ENCODE measurements at places on chromosomes 4 and X.

GRCh38 chr4:3385711-3386420 lies 55.9 kb upstream of the HGFAC start:
- no peaks in the 10 kb centered on the region for H3K36me3 ChIP-seq
- H3K27ac ChIP-seq: peak overlapping the region; percentile 88
- no peak for DNase-seq
- H3K4me3 ChIP-seq: peak overlapping the region; percentile 59
- no peaks in the 10 kb centered on the region for H3K27me3 ChIP-seq

- no peaks in the 10 kb centered on the region for H3K27me3 ChIP-seq
- no peaks in the 10 kb centered on the region for H3K4me1 ChIP-seq
- DNase-seq: no peak
- H3K4me3 ChIP-seq: no peak overlapping the region
- no peaks in the 10 kb centered on the region for H3K36me3 ChIP-seq
- no peak overlapping the region for H3K27ac ChIP-seq
Observed at GRCh38 chr4:11505221-11505971, 76.7 kb upstream of the HS3ST1 start.

DNA sequence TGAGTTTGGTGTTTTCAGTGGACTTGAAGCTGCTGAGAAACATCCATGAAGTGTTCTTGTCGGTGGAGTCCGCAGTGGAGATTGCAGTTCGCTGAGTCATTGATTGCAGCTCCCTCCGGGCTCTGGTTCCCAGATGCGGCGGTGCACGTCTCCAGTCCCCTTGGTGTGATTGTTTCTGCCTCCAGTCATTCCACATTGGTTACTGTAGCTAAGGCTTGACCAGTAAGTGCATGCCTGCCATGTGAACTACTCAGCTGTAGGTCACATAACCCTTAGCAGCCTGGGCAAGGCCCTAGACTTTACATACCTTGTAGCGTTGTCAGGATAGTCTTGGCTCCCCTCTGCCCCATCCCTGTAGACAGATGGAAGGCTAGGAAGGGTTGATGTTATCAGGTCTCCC lies 53.8 kb upstream of the CLCN4 start:
- no peak for DNase-seq
- no peaks in the 10 kb centered on the region for H3K27me3 ChIP-seq
- no peak overlapping the region for H3K4me3 ChIP-seq

GRCh38 chr4:183105092-183105491 lies 6.0 kb downstream of the WWC2 start:
- H3K27ac ChIP-seq: no peak overlapping the region
- H3K36me3 ChIP-seq: no peaks in the 10 kb centered on the region
- no peak for DNase-seq
- no peaks in the 10 kb centered on the region for H3K27me3 ChIP-seq
- H3K4me3 ChIP-seq: no peak overlapping the region

- no peak overlapping the region for H3K4me3 ChIP-seq
- H3K36me3 ChIP-seq: no peaks in the 10 kb centered on the region
- no peaks in the 10 kb centered on the region for H3K4me1 ChIP-seq
- DNase-seq: no peak
Observed at GRCh38 chrX:22012931-22013330, 19.2 kb upstream of the PHEX start.
